CD4-positive, alpha-beta T cell treated with Interleukin-4 for 1 hour (primary cell): ENCODE measurements at places on chromosomes 5 and 9.

DNA sequence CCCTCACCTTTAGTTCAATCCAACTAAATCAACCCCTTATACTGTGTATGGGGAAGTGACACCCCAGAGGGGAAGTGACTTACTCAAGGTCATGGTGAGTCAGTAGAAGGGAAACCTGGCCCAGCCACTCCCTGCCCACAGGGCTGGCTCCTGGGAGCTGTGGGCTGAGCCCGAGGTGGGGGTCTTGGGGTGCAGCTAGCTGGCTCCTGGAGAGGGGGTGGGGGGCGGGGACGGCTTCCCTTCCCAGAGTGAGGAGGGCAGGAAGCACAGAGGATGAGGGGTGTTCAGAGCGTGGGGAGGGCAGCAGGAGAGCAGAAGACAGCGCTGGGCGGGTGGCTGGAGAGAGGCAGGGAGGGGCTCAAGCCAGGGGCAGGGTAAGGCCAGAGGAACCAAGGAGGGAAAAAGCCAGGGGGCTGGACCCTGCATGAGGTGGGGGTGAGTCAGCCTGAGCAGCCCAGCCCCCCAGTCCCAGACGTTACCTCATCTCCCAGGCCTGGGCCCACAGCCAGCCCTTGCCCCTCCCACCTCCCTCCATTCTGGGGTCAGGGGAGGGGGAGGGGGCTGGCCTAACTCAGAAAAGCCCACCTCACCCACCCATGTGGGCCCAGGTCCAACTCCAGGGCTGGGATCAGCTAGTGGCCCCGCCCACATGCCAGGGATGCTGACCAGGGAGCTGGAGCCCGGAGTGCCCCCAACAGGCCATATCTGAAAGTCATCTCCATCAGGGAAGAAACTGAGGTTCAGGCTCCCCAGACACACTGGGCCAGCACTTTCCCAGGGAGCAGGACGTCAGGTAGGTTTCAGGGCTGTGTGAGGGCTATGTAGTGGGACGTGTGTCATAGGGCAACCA is 2.8 kb downstream of the PDLIM7 start:
- peak; percentile 16 for DNase-seq

DNA sequence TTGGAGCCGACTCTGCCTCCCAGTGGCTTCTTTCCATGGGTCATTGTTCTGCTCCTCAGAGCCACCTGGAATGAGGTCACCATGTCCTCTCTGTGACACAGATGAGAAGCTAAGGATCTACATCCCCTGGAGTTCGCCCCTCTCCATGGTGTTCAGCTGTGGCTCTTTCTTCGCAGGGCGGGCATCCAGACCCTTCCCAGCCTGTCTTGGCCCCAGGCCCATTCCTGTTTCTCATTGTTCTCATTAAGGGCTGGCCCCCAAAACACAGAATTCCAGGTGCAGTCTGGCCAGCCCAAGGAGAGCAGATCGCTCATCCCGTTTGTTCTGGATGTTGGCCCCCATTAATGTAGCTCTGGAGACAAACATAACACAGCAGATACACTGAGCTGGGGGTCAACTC is 66.4 kb upstream of the COL15A1 start:
- no peak for DNase-seq

DNA sequence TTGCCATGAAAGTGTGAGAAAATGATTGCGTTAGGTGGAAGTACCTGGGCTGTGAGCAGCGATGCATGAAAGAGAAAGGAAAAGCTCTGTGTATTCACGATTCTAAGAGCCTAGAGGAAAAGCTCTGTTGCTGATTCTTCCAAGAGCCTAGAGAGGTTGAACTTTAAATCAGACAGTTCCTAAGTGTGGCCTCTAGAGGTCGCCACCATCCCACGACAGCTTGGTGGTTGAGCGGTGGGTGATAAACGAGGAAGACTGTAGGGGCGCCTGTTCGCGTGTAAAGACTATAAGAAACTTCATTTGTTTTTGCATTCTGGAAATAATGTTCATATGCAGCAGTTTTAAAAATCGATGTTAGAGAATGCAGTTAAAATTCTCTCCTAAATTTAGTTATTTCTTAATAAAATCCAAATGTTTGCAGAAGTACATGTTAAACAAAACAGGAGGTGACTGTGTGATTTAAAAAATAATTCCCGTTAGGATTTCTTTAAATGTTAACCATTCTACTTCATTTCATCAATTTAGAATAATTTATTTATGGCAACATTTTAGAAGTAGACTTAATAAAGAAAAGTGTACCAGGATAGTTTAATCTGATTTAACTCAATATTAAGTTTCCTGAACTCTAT is 107.7 kb downstream of the TENT4A start:
- peak; percentile 21 for DNase-seq

DNA sequence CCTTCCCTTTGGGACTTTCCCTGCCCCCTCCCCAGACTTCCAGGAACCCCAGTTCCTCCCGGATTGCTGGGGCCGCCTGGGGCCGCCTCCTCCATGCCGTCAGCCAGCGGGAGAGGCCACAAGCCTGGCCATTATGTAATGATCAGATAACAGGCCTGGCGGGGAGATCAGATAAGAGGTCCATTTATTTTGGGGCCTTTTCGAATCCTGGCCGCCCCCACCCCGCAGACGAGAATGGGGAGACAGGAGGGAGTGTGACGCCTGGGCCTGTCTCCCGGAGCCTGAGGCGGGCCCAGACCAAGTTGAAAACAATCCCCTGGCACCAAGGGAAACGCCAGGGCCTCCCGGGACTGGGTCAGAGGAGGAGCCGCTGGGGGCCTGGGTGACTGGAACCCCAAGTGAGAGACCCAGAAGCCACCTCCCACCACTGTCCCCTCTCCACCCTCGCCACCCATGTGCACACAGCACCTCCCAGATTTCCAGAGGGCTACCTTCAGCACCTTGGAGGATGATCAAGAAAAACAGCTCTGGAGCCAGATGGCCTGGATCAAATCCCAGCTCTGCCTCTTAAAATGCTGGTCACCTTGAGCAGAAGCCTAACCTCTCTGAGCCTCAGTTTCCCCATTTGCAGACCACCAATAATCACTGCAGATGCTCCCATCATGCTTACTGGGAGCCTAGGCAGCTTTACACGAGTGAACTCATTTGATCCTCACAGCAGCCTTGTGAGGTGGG is 7.8 kb downstream of the ENG start:
- DNase-seq = no peak

DNA sequence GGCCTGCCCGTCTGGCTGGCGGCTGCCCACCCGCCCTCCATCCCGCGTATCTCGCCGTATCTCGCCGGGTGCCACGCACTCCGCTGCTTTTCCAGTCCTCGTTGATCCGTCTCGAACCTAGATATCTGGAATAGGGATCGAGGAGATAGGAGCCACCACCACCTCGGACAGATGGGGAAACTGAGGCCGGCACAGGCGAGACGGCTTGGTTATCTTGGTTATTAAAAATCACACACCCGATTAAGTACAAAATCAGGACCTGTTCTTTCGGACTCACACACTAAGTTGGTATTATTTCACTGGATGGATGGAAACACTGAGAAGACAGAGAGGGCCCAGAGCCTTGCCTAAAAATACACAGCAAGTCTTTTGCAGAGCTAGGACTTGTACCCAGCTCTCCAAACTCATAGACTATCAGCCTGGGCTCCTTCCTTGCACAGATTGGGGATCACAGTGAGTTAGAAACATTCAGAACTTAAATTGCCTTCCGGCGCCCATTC is 678 bp downstream of the SLC26A2 start:
- DNase-seq = no peak

DNA sequence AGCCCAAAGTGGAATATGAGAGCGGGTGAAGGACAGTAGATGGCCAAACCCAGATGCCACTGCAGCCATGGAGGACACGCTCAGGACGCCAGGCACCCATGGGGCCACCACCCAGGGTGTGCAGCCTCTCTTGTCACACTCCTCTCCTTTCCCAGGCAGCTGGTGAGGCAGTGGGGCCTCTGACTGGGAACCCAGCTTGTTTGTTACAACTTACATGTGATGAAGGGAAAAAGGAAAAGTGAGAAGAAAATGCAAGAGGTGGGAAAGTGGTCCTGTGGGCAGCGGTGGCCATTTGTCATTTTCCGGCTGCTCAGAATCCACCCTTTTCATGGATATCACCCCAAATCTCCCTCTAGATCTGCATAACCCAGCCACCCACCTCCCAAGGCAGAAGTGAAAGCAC is 62.7 kb upstream of the UNC5A start:
- no peak for DNase-seq

- DNase-seq = no peak
Observed at GRCh38 chr5:59665086-59665831, 228.3 kb downstream of the PDE4D start.

DNA sequence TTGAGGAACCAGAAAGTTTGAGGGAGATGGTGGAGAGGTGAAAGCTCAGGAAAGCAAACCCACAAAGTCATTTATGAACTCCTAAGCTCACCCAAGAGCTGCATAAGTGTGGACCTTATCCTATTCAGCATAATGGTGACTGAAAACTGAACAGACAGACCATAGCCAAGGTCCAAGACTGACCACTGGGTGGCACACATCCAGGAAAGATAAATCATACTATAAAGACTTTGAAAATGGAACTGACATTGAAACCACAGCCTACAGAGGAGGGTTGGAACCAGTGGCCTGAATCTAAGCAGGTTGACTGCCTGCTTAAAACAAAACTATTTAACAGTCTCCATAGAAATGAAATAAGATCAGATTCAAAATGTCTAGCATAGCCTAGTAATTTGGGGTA is 121.0 kb upstream of the RGS7BP start:
- no peak for DNase-seq

GRCh38 chr5:138360941-138361452 is 8.5 kb downstream of the KDM3B start:
- DNase-seq = no peak

GRCh38 chr9:97873882-97874281 is 20.9 kb downstream of the FOXE1 start:
- no peak for DNase-seq

GRCh38 chr9:135617538-135617900 is 21.8 kb downstream of the GLT6D1 start:
- DNase-seq = no peak

DNA sequence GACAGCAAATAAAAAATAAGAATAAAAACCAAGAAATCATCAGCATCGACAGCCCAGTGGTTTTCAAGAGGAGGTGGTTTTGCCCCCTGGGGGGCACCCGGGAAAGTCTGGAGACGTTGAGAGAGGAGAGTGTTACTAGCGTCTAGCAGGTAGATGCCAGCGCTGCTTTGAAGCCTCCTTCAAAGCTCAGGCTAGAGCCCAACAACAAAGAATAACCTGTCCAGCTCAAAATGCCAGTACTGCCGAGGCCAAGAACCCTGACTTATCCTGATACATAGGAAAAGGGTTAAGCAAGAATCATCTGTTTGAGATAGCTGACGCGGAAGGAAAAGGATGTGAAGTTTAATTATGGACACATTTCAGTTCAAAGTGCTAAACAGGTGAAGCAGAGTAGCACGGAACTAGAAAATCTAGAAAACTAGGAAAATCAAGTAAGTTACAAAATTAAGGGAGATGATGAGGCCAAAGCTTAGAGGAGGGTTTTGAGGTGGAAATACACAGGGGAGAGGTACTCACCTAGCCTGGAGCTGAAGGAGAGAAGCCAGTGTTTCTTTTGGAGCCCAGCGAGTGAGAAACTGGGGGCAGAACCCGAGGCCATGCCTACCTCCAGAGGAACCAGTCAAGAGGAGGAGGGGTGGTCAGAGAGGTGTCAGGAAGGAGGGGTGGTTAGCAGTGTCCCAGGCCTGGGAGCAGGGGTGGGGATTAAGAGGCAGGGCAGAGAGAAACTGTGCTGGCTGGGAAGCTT is 121.0 kb upstream of the RETREG1 start:
- DNase-seq = no peak
